GM12878 (cell line): ENCODE measurements at places on chromosomes 7 and 10. TPM values are rescaled to one million over a fixed set of nuclear protein-coding genes. Genes with fewer than 3 reads are reported as not detected.

GRCh38 chr7:1065585-1066241 is 21.4 kb downstream of the GPR146 start:
- no peak for DNase-seq

DNA sequence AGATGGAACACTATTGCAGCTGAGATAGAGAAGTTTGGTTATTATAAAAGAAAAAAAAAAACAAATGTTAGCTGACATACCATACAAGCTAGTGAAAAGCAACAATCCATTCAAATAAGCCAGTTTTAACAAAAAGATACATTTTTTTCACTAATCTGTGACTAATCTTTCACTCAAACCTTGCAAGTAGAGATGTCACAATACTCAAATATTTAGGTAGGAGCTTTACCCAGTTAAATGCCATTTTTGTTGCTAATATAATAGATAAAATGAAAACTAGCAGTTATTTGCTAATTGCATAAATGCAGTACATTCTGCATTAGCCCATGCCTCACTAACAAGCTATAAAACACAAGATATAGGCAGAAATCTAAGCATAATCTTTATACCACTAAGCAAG is 123.6 kb downstream of the BTAF1 start:
- DNase-seq, result no peak

MYO1G gene
- 187 and 216 TPM in 2 replicates for polyA plus RNA-seq

- no peak for DNase-seq
These were observed 367.7 kb downstream of the PHF14 start for GRCh38 chr7:11341285-11341944.

GRCh38 chr7:94276795-94277194 is 117.9 kb upstream of the COL1A2 start:
- DNase-seq, result no peak

CASTOR2 gene
- polyA plus RNA-seq, result not detected in 2 replicates

GRCh38 chr10:110516815-110517492 is 19.2 kb downstream of the DUSP5 start:
- DNase-seq, result no peak

AKR1D1 gene
- polyA plus RNA-seq, result 0.09 TPM in 1 of 2 replicates, not detected in the other

- DNase-seq, result no peak
These were observed 67.1 kb upstream of the ANKRD1 start for GRCh38 chr10:90988024-90988423.

- DNase-seq, result no peak
These were observed 58.6 kb upstream of the ANK3 start for GRCh38 chr10:60448246-60448645.
